ENCODE measurements at places on chromosomes 11 and 22.

GRCh38 chr11:104060004-104060794 is 23.8 kb downstream of the DDI1 start:
- DNase-seq = peak; percentile 40
- H3K4me1 ChIP-seq = peaks cover 1% of the 10 kb centered on the region
- H3K27me3 ChIP-seq = no peaks in the 10 kb centered on the region
- no peak overlapping the region for H3K4me3 ChIP-seq
- no peak overlapping the region for H3K27ac ChIP-seq

DNA sequence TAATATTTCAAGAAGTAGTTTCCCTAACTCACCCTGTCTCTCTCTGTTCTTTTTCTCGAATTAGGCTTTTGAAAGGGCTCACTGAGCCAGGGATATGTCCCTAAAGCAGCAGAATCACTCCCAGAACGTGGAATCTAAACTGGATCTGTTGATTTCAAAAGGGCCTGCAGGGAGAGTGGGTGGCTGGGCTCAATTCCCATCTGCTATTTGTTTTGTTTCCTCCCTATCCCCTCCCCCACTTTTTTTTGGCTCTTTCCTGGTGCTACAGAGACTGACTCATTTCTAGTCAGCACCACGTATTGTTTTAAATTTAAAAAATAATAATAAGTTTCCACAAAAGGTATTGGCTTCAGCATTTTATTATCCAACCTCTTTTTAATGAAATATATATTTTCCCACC is 961.5 kb downstream of the FAM181B start:
- no peak overlapping the region for H3K27ac ChIP-seq
- no peaks in the 10 kb centered on the region for H3K4me1 ChIP-seq
- H3K27me3 ChIP-seq = no peaks in the 10 kb centered on the region
- no peaks in the 10 kb centered on the region for H3K36me3 ChIP-seq

GRCh38 chr11:43541993-43542392 is 138.5 kb upstream of the HSD17B12 start:
- H3K27me3 ChIP-seq = peaks cover 4% of the 10 kb centered on the region
- no peak for DNase-seq
- no peak overlapping the region for H3K27ac ChIP-seq
- peaks cover 8% of the 10 kb centered on the region for H3K4me1 ChIP-seq
- no peaks in the 10 kb centered on the region for H3K36me3 ChIP-seq

- no peak overlapping the region for H3K4me3 ChIP-seq
- H3K27ac ChIP-seq = no peak overlapping the region
- H3K4me1 ChIP-seq = no peaks in the 10 kb centered on the region
- H3K36me3 ChIP-seq = no peaks in the 10 kb centered on the region
- no peak for DNase-seq
- H3K27me3 ChIP-seq = peaks cover 4% of the 10 kb centered on the region
Measured at GRCh38 chr11:120780239-120780638, 243.7 kb upstream of the TBCEL start.

GRCh38 chr11:3197044-3197695 is 21.4 kb downstream of the MRGPRG start:
- no peak overlapping the region for H3K27ac ChIP-seq
- no peaks in the 10 kb centered on the region for H3K4me1 ChIP-seq
- no peak for DNase-seq
- H3K36me3 ChIP-seq = no peaks in the 10 kb centered on the region

GRCh38 chr22:47940211-47940610 is 1177.8 kb downstream of the TBC1D22A start:
- H3K4me3 ChIP-seq = no peak overlapping the region
- no peak overlapping the region for H3K27ac ChIP-seq
- H3K27me3 ChIP-seq = no peaks in the 10 kb centered on the region
- H3K4me1 ChIP-seq = no peaks in the 10 kb centered on the region
- no peaks in the 10 kb centered on the region for H3K36me3 ChIP-seq
- DNase-seq = no peak

GRCh38 chr11:398826-399225 is 4.8 kb downstream of the PKP3 start:
- H3K4me1 ChIP-seq = no peaks in the 10 kb centered on the region
- no peaks in the 10 kb centered on the region for H3K36me3 ChIP-seq
- H3K4me3 ChIP-seq = no peak overlapping the region
- no peaks in the 10 kb centered on the region for H3K27me3 ChIP-seq
- peak; percentile 54 for DNase-seq

- H3K4me1 ChIP-seq = peaks cover 4% of the 10 kb centered on the region
- H3K4me3 ChIP-seq = no peak overlapping the region
- H3K36me3 ChIP-seq = no peaks in the 10 kb centered on the region
- no peak overlapping the region for H3K27ac ChIP-seq
- no peaks in the 10 kb centered on the region for H3K27me3 ChIP-seq
Measured at GRCh38 chr22:26835929-26836528, 178.6 kb downstream of the MIAT start.

DNA sequence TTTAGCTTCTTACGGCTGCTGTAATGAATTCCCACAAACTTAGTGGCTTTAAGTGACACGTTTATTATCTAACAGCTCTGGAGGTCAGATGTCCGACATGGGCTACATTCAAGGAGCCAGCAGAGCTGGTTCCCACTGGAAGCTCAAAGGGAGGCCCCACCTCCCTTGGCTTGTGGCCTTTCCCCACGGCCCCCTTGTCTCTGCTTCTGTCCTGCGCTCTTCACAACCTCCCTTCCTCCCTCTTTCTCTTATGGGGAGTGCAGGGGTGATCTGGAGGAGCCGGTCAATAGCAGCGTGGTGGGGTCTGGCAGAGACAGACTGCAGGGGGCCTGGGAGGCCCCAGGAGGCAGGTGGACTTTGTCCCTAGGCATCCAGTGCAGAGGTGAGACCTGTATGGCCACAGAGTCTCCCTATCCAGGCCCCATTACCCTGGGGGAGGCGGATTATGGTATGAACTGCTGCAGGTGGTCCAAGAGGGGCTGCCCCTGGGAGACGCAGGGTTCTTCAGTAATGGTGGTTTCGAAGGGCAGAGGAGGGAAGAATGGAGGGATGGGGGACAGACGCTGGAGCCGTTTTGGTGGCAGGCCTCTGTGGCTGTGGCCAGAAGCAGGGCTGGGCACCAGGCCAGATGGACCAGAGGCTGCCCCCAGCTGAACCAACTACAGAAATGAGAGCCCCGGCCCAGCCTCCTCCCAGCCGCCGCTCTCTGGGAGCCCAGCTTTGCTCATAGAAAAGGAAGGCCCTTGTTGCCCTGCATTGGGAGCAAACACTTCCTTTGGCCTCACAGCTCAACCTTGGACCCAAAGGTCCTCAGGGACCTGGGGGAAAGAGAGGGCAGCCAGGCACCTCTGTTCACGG is 30.7 kb upstream of the KCNQ1OT1 start:
- H3K27ac ChIP-seq = no peak overlapping the region
- H3K36me3 ChIP-seq = no peaks in the 10 kb centered on the region
- H3K4me1 ChIP-seq = peaks cover 6% of the 10 kb centered on the region
- DNase-seq = no peak

DNA sequence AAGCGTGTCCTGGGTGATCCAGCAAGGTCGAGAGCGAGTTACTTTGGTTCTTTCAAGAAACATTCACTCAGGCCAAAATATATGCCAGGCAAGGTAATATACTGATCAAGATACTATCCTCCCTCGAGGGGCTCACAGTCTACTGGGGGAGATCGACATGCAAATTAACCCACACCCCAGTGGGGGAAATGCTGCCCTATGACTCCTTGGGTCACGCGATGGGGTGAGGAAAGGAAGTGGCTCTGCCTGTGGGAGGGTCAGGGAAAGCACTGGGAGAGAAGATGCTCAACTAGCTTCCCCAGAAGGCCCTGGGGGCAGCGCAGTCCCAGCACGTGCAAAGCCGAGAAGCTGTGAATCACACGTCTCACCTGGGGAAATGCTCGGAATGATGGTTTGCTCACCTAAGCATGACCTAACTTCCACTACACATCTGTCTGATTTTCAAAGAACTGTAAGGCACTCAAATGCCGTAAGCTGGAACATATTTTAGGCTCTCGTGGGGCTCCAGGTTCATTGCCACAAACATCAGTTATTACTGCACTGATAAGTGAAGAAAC is 130.7 kb downstream of the RCN1 start:
- H3K4me3 ChIP-seq = no peak overlapping the region
- no peak overlapping the region for H3K27ac ChIP-seq
- H3K36me3 ChIP-seq = no peaks in the 10 kb centered on the region
- DNase-seq = no peak

DNA sequence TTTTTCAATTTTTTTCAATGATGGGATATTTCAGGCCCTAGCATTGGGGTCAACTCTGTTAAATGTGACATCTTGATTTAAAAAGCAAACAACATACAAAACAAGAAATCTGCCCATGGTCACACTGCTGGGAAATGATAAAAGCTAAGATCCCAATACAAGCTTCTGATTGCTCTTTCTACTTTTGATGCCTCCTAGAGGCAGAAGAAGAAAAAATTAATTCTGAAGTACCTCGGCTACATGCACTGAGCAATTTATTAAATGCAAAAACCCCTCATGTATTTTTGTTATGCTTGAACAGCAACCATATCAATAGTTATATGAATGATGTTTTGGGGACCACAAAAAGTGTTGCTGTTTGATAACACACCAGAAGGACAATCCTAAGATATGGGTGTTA is 342.1 kb upstream of the NARS2 start:
- H3K27me3 ChIP-seq = no peaks in the 10 kb centered on the region
- H3K36me3 ChIP-seq = no peaks in the 10 kb centered on the region
- no peak overlapping the region for H3K4me3 ChIP-seq
- no peak overlapping the region for H3K27ac ChIP-seq
- DNase-seq = no peak
- H3K4me1 ChIP-seq = no peaks in the 10 kb centered on the region

- H3K27me3 ChIP-seq = peaks cover 6% of the 10 kb centered on the region
- no peaks in the 10 kb centered on the region for H3K36me3 ChIP-seq
- no peak overlapping the region for H3K27ac ChIP-seq
- DNase-seq = no peak
Measured at GRCh38 chr11:120191058-120191457, 19.8 kb upstream of the OAF start.

DNA sequence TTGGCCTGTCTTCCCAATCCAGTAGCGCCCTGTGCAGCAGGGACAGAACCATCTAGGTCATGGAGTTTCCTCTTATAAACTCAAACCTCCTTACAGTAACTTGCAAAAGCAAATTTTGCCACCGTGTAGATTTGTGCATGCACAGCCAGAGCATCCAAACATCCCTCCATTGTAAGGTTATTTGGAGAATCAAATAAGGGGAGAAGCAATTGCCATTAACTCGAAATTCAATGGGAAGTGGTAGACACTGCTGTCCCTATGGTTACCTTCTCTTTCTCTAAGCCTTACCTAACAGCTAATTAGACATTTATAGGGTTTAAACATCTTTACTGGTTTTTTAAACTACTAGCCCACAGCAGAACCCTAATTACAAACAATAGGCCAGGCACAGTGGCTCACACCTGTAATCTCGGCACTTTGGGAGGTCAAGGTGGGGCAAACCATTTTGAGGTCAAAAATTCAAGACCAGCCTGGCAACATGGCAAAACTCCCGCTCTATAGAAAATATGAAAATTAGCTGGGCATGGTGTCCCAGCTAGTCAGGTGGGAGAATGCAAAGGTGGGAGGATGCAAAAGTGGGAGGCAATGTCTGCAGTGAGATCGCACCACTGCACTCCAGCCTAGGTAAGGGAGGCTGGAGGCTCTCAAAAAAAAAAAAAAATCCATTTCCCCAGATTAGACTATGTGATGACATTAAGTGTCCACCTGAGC is 6.6 kb downstream of the HSPA8 start:
- H3K36me3 ChIP-seq = peaks cover 45% of the 10 kb centered on the region
- no peak overlapping the region for H3K4me3 ChIP-seq
- H3K27me3 ChIP-seq = no peaks in the 10 kb centered on the region
- peaks cover 22% of the 10 kb centered on the region for H3K4me1 ChIP-seq
- peak overlapping the region; percentile 44 for H3K27ac ChIP-seq

GRCh38 chr22:42347281-42347824 is 76.9 kb upstream of the TCF20 start:
- no peaks in the 10 kb centered on the region for H3K36me3 ChIP-seq
- no peak overlapping the region for H3K4me3 ChIP-seq
- no peaks in the 10 kb centered on the region for H3K27me3 ChIP-seq
- peak; percentile 35 for DNase-seq
- peaks cover 10% of the 10 kb centered on the region for H3K4me1 ChIP-seq
- H3K27ac ChIP-seq = peak overlapping the region; percentile 15

GRCh38 chr22:45645150-45645525 is 26.5 kb upstream of the ATXN10 start:
- H3K36me3 ChIP-seq = no peaks in the 10 kb centered on the region
- no peak overlapping the region for H3K27ac ChIP-seq
- no peaks in the 10 kb centered on the region for H3K4me1 ChIP-seq
- DNase-seq = no peak

DNA sequence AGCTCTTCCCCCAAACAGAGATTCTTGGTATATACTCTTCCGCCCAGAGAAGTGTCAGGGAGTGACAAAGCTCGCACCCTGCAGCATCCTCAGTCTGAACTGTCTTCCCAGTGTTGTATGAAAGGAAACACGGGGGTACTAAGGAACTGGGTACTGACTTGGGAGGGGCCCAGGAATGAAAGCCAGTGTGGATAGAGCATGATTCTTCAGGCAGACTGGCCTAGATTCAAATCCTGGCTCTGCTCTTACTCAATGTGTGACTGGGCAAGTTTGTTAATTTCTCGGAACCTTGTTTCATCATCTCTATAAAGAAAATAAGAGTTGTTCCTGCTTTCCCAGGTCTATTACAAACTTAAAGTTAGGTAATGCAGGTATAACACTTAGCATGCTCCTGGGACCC is 266.0 kb upstream of the NARS2 start:
- H3K27ac ChIP-seq = peak overlapping the region; percentile 4
- H3K36me3 ChIP-seq = no peaks in the 10 kb centered on the region
- H3K4me1 ChIP-seq = peaks cover 4% of the 10 kb centered on the region
- H3K4me3 ChIP-seq = no peak overlapping the region
- no peaks in the 10 kb centered on the region for H3K27me3 ChIP-seq
- DNase-seq = no peak

GRCh38 chr11:37110385-37110784 is 512.3 kb upstream of the RAG2 start:
- H3K36me3 ChIP-seq = no peaks in the 10 kb centered on the region
- no peaks in the 10 kb centered on the region for H3K27me3 ChIP-seq
- H3K4me3 ChIP-seq = no peak overlapping the region
- DNase-seq = no peak
- H3K4me1 ChIP-seq = no peaks in the 10 kb centered on the region
- no peak overlapping the region for H3K27ac ChIP-seq

DNA sequence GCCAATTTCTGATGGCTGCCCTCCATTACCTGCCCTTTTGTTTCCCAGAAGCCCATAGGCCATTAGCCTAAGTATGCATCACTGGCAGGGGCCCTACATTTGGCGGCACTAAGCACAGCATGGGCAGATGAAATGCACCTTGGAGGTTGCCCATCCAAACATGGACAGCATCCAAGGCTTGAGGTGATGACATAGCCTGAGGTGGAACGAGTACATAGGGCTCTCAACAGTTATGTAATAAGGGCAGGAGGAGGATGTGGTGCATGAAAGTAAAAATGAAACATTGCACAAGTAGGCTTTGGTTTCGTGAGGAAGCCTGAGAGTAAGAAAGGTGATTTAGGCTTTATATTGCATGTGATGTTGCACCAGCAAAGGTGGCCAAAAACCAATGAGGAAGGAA is 148.1 kb downstream of the FAM76B start:
- H3K36me3 ChIP-seq = no peaks in the 10 kb centered on the region
- H3K4me1 ChIP-seq = no peaks in the 10 kb centered on the region
- no peak overlapping the region for H3K27ac ChIP-seq
- no peaks in the 10 kb centered on the region for H3K27me3 ChIP-seq
- no peak for DNase-seq

GRCh38 chr11:109424901-109425300 is 2.9 kb downstream of the C11orf87 start:
- no peak overlapping the region for H3K27ac ChIP-seq
- no peaks in the 10 kb centered on the region for H3K36me3 ChIP-seq
- H3K27me3 ChIP-seq = peaks cover 89% of the 10 kb centered on the region
- DNase-seq = no peak
- no peak overlapping the region for H3K4me3 ChIP-seq
- peaks cover 8% of the 10 kb centered on the region for H3K4me1 ChIP-seq

- no peaks in the 10 kb centered on the region for H3K36me3 ChIP-seq
- no peak overlapping the region for H3K4me3 ChIP-seq
- no peak overlapping the region for H3K27ac ChIP-seq
- peak; percentile 53 for DNase-seq
Measured at GRCh38 chr11:88398372-88398771, 60.8 kb upstream of the CTSC start.

Measured in cardiac muscle cell (in vitro differentiated cells and primary cell).